ENCODE measurements at places on chromosomes 4 and X.

DNA sequence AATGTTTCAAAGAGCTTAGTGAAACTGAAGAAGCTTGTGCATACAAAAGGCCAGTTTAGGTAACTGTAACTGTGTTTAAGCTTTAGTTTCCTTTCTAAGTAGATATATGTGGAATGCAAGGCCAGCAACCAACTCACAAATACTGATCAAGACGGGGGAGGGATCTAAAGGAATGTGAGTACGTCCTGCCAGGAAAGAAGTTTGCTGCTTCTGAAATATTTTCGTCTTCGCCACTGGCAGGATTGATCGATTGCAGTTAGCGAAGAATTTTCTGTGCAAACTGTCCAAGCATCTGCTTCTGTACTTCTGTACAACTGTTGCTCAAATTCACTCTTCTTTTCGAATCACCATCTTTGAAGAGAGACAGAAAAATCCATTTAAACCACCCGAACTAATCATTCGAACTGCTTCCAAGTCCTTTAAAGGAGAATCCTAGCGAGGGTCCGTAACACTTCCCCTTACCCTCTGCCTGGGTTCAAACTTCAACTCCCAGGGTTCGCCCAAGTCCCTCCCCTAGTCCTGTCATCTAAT, 373 bp upstream of the INTS6L start:
- DNase-seq: no peak

DNA sequence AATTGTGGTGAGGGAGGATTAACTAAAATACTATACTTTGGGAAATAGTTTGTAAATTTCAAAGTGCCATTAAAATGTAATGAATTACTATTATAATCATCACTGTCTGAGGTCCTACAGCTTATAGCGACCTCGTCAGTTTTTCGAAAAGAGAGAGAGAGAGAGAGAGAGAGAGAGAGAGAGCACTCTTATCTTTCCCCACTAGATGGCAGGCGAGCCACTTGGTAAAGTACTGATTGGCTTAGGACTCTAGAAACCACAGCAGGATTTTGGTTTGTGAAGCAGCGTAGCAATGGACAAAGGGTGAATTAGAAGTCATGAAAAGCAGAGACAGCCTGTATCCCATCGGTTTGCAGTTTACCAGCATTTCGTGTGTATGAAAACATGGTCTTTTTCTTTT, 52.5 kb downstream of the LINC00632 start:
- DNase-seq: no peak

- DNase-seq: no peak
These were observed 12.6 kb downstream of the SYN1 start for GRCh38 chrX:47607091-47607490.

DNA sequence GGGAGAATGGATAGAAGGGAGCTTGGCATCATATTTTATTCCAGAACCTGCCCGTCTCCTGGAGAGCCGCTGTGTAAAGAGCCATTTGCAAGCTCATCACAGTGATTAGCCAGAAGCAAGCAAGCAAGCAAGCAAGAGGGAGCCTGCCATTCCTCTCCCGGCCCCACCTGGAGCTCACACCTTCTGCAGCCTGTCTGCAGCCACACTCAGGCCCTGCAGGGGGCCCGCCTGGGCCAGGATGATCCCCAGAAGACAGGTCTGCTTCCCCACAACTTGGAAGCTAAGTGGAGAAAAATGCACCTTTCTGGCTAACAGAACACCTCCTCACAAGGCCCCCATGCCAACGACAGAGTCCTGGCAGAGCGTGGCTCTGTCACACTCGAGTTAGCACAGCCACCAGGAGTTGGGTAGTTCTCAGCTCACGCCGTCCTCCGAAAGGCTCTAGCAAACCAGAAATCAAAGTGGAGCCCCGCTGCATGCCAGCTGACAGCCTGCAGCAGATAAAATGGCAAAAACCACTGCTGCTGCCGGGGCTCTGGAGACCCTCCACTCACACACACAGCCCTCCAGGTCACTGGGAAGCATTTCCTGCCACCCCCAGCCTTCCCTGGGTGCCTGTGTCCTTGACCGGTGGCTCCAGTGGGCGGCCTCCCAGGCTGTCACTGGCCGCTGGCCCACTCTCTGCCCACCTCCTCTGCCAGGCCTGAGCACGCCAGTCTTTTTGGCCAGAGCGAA, 54.9 kb downstream of the DCTD start:
- DNase-seq: no peak

- no peak for DNase-seq
These were observed 14.4 kb downstream of the IL21 start for GRCh38 chr4:122606364-122607043.

GRCh38 chr4:138398322-138398721, 156.2 kb upstream of the SLC7A11 start:
- no peak for DNase-seq

GRCh38 chrX:48025561-48025960, 18.8 kb downstream of the SPACA5 start:
- no peak for DNase-seq

DNA sequence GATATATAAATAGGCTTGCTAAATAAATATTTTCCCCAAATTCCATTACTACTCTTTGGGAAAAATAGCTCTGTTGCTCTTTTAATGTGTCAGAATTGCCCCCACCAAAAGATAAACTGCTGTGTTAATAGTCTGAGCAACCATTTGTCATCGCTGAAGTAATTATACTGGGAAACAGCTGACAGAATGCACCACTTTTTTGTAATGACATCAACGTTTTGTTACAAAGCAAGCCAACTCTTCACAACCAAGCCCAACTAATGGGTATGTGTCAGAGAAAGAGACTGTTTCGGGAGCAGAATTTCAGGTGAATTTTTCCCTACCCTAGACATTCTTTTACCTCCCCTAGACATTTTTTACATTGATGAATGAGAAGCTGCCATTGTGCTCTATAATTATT, 405.0 kb upstream of the MAGEB18 start:
- no peak for DNase-seq

- DNase-seq: no peak
These were observed 33.0 kb downstream of the GALNTL6 start for GRCh38 chr4:171846232-171846631.

All from stimulated activated CD8-positive, alpha-beta memory T cell treated with anti-CD3 and anti-CD28 coated beads, Interleukin-7, amount 100 ng/mL, for 48 hours (primary cell).